ENCODE measurements at places on chromosomes 7 and 10.

GRCh38 chr7:140656548-140657515 lies 15.9 kb upstream of the ADCK2 start:
- DNase-seq: no peak

GRCh38 chr7:107594961-107595737 lies 15.1 kb downstream of the BCAP29 start:
- DNase-seq: peak; percentile 75

- peak; percentile 80 for DNase-seq
Observed at GRCh38 chr7:140062528-140063299, at the start of gene PARP12. PARP12 (minus strand) TSS chr7:140062951; CDS start chr7:140062847, 104 bp downstream.

DNA sequence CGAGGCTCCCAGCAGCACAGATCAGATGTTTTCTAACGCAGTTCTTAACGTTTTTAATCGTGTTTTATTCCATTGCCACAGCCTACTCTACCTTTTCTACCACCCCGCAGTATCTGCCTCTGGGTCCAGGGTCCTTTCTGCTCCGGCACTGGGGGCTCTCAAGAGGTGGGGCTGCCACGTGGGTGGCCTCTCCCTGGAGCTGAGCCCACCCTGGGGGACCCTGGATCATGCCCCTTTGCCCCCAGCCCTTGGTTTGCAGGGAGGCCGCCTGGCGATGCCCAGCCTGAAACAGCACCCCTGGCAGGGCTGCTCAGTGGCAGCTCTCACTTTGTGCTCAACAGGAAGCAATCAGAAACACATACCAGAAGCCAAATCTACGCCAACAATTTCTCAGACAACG lies 25.3 kb downstream of the PDIA4 start:
- no peak for DNase-seq

GRCh38 chr7:5690931-5691473 lies 90.5 kb downstream of the RNF216 start:
- DNase-seq: no peak

DNA sequence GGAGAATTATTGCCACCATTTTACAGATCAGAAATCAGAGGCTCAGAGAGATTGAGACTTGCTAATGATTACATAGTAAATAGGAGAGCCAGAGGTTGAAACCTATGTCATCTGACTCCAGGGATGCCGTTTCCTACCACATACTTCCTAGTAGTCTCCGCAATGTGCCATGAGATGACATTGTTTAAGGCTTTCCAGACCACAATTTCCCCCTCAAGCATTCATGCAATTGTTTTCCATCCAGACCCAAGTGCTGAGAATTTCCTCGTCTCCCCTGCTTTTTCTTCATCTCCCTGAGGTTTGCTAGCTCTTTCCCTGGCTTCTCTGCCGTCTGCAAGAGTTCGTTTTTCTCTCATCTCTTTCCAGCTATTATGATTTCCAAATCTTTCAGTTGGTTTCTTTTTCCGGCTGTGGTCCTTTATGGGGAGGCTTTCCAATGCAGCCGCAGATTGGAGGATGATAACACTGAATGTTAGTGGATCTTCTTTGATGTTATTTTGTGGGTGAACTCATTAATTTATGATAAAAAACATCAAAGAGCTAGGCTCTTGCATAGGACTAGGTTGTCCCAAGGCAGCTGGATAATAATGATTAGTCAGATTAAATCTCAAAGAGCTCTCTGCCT lies 6.9 kb upstream of the GOLGA7B start:
- peak; percentile 41 for DNase-seq

DNA sequence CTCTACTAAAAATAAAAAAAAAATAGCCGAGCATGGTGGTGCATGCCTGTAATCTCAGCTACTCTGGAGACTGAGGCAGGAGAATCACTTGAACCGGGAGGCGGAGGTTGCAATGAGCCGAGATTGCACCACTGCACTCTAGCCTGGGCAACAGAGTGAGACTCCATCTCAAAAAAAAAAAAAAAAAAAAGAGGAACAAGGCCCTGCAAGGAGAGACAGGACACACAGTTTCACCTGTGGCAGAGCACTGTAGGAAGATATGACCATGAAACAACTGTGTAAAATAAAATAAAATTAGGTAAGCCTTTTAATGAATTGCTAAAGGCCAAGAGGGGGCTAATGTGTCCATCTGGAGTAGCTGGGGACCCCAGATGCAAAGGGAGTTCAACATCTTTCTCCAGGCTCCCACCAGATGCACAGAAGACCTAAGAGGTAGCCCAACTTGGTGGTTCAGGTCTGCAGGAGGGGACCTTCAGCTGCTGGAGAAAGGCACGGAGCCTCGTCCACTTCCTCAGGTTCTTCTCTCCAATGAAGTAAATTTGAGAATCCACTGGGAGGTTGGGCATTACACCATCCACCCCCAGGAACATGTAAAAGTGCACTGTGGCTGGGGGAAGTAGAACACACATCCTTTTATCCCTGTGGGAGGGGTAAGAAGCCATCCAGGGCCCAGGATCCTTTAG lies 12.7 kb downstream of the PPIF start:
- DNase-seq: no peak

DNA sequence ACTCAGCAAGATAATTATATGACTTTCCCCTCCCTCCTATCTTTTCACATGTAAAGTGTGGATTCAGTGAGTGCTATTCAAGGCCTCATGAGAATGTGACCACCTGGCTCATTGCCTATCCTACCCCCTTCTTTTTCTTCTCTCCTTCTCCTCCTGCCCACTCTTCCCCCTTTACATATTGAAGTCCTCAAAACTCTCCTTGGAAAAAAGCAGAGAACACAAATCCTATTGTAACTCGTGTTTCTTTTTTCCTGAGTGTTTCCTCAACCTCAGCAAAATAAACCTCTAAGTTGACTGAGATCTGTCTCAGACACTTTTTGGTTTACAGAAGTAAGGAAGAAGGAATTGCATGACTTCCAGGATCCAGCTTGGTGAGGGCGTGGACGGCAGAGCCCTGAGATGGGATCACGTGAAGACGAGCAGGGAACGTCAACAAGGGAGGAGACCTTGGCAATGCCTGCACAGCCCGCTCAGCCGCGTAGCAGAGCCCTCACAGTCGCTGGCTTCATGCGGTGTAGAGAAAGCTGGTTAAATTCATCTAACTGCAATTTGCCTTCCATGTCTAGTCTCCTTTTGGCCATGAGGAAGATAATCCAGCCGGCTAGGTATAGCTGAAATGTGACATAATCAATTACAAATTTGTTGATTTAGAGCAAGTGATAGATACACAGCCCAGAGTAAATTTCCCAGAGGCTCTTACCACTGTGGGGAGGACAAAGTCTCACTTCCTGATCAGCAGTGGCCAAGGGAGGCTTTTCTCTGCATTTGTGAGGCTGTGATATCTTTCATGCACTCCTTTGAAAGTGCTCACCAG lies 75.7 kb downstream of the LYZL2 start:
- DNase-seq: no peak

GRCh38 chr7:80563561-80564327 lies 51.9 kb upstream of the GNAT3 start:
- DNase-seq: no peak

DNA sequence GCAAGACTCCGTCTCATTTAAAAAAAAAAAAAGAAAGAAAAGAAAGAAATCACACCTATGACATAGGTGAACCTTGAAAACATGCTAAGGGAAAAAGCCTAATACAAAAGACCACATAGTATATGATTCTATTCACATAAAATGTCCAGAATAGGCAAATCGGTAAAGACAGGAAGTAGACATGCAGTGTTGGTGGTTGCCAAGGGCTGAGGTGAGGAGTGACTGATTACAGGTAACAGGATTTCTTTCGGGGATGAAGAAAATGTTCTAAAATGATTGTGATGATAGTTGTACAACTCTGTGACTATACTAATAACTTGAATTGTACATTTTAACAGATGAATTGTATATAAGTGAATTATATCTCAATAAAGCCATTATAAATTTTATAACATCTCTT lies 3.3 kb downstream of the XPNPEP1 start:
- no peak for DNase-seq

GRCh38 chr10:20265146-20265545 lies 448.9 kb downstream of the PLXDC2 start:
- no peak for DNase-seq
